ENCODE measurements at places on chromosomes 13 and 19.
A peak's percentile ranks its signal among the peaks of the same experiment; 100 is the strongest.

GRCh38 chr13:46166947-46167610 lies 14.9 kb downstream of the LCP1 start:
- no peak for DNase-seq

- DNase-seq: no peak
These were observed 9.7 kb downstream of the CLEC4G start for GRCh38 chr19:7722231-7722651.

- DNase-seq: no peak
These were observed 31.0 kb upstream of the SLC1A6 start for GRCh38 chr19:15010501-15011300.

DNA sequence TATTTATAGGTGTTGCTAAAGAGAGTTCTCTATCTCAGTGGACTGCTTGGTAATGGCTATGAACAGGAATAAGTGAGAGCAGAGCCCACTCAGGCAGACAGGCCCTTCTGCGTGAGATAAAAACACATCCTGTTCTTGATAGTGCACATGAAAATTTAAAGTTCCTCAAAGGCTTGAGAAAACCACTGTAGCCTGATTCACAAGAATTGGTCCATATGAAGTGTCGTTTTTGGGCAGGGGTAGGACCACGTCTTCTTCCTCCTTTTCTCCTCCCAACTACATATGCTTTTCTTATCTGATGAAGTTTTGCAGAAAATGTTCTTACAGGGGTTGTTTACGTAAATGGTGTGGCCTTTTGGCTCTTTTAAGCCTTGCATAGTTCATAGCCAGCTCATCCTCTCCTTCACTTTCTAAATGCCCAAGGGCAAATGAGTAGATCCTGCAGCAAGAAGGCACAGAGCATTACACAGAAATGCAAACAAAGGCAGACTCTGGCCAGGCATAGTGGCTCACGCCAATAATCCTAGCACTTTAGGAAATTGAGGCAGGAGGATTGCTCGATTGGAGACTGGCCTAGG lies 53.8 kb downstream of the RNF6 start:
- DNase-seq: peak; percentile 66

- DNase-seq: no peak
These were observed 2.0 kb downstream of the RAB8A start for GRCh38 chr19:16113727-16114126.

GRCh38 chr19:48481846-48482639 lies 12.9 kb downstream of the CYTH2 start:
- DNase-seq: no peak

GRCh38 chr13:38628554-38628953 lies 58.3 kb upstream of the FREM2 start:
- no peak for DNase-seq

GRCh38 chr19:1672038-1672768 lies 19.8 kb upstream of the TCF3 start:
- DNase-seq: peak; percentile 56

- DNase-seq: no peak
These were observed 1816.8 kb downstream of the OLFM4 start for GRCh38 chr13:54845351-54845965.

- DNase-seq: no peak
These were observed 3.8 kb upstream of the MLNR start for GRCh38 chr13:49216334-49216733.

DNA sequence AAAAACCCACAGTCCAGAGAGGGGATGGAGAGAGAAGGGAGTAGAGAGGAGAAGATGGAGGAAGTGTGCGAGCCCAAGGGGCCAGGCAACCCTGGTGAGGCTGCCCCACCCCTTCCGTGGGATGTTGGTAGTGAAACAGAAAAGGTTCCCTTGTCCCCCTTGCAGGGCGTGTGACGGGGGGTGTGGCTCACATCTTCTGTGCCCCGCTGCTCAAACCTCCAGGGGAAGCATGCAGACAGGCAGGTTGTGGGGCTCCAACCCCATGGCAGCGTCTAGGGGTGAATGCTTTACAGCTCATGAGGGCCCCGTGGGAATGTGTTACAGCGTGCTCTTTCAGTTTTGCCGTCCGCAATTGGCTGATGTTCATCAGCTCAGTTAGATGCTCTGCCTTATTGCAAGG lies 14.7 kb upstream of the EVI5L start:
- DNase-seq: no peak

DNA sequence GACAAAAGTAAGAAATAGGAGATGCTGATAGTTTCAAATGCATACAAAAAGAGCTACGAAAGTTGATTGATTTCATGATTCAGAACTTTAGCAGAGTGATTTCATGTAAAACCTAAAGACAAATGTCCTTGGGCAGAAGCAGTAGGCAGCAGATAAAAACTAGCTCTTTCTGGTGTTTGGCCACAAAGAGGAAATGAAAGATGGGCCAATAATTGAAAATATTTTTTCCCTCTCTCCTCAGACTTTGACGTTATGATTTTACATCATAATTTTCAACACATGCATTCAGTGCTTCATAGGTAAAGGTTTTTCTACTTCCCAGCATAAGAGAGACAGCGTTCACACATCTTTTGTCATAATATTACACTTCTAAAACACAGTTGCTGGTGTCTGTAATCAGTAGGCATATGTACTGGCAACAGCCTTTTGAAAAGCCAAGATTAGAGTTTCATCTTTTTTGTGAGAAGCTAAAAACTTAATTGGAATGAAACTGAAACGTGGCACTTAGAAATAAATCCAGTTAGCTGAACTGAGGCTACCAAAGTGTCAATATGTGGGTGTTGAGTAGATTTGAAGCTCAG lies 9.3 kb downstream of the SCEL start:
- DNase-seq: no peak

DNA sequence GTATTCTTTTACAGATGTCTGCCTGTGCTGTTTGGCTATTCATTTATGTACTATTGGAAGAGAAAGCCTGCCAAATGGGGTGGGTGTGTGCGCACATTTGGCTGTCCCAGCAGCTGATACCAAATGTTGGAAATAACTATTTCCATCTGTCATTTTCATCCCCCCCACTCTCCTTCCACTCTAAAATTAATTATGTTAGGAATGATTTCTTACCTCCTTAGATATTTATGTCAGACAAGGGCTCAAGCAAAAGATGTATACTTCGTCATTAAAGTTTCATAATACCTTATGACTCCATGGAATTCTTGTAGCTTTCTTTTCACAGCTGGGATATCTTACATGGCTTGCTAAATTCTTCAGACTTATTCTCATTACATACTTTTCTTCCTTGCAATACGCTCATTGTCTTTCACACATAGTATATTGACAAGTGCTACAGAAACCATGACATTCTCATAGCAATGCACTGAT lies 18.6 kb downstream of the ITM2B start:
- no peak for DNase-seq

DNA sequence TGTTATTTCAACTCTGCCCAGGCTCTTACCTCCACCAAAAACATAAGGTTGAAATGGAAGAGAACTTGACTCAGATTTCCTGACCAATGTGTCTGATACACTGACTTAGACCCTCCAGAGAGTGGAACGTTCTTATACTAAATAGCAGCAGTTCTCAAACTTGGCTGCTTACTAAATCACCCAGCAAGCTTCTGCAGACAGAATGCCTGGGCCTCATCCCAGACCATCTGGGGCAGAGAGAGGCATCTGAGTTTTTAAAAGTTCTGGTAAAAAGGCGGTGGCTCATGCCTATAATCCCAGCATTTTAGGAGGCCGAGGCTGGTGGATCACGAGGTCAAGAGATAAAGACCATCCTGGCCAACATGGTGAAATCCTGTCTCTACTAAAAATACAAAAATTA lies 46.3 kb downstream of the NEK5 start:
- no peak for DNase-seq

GRCh38 chr13:53250977-53251376 lies 222.4 kb downstream of the OLFM4 start:
- no peak for DNase-seq

- peak; percentile 86 for DNase-seq
These were observed 5.3 kb upstream of the EPSTI1 start for GRCh38 chr13:42997381-42997780.

- DNase-seq: no peak
These were observed 18.0 kb downstream of the MAP4K1 start for GRCh38 chr19:38599722-38600121.

GRCh38 chr13:88857256-88857655 lies 1186.1 kb downstream of the SLITRK5 start:
- peak; percentile 1 for DNase-seq

- peak; percentile 28 for DNase-seq
These were observed 307 bp downstream of the JOSD2 start for GRCh38 chr19:50510700-50511068.

DNA sequence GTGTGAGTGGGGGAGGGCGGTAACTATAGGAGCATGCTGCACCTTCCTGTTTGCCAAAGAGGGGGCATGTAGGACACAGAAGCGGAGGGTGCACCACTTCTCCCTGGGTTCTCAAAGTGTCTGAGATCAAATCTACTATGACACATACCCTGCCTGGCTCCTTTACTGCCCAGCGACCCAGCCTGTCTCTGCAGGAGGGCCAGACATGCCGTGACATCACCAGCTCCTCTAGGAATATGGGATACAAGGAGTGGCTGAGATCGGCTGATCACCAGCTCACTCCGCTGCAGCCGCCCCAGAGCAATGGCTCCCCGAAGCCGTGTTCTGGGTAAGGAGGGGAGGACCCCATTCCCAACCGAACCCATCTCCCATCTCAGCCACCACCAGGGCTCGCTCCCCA lies 16.4 kb upstream of the IGFL1 start:
- DNase-seq: no peak

- peak; percentile 98 for DNase-seq
These were observed at the start of gene SMG9 for GRCh38 chr19:43754503-43755255. TSS of gene SMG9 (minus strand) at chr19:43754962. CDS start at chr19:43750741, 4,221 bp downstream.

DNA sequence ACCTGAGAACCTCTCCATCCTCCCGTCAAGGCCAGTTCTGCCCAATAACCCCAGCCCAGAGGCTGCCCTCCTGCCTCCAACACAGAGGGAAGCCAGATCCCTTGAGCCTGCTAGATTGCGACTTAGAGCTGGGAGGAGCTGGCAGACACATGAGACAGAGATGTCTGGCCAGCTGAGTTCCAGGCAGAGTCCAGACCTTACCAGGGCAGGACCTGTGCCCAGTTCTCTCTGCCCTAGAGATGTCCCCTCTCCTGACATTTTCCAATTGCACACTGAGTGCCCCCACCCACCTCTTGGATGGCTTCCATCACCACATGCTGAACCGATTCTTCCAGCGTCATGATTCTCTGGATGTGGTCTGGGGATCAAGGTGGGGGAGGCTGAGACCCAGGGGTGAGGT lies 3.0 kb downstream of the HOOK2 start:
- DNase-seq: no peak

DNA sequence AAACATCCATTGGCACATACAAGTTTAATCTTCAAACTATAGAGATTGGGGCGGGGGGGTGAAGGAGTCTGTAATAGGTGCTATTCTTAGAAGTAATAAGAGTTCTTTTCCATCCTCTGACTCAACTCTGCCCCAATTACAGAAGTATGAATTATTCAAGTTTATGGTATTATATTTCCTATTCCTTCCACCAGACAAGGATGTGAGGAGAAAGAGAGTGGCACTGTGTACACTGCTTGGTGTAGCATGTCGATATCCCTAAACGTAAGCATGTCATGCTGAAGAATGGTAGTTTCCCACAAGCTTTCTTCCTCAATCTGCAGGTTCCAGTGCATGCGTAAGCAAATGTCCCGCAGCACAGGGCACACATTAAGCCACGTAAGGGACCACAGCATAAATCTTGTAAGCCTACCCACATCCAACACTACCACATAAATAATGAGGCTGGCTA lies 14.1 kb downstream of the BRD4 start:
- no peak for DNase-seq

DNA sequence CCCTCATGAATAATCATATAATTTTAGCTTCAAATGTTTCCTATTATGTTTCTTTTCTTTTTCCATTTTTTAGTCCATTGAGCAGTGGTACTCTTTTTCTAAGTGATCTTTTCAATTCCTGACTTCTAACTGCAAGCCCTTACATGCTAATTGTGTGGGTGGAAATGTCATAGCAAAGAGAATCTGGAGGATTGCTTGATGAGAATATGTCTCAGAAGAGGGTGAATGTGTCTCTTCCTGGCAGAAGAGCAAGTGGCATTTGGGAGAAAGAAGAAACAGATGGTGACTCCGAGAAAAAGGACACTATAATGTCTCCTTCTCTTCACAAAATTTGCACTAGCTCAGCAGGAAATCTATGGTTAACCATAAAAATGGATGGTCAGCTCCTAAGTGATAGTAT lies 2320.0 kb downstream of the PCDH9 start:
- no peak for DNase-seq
